Right atrium auricular region (tissue), 2 donors: ENCODE measurements at places on chromosomes 13 and 19. TPM values are rescaled to one million over a fixed set of nuclear protein-coding genes. Genes with fewer than 3 reads are reported as not detected.

DNA sequence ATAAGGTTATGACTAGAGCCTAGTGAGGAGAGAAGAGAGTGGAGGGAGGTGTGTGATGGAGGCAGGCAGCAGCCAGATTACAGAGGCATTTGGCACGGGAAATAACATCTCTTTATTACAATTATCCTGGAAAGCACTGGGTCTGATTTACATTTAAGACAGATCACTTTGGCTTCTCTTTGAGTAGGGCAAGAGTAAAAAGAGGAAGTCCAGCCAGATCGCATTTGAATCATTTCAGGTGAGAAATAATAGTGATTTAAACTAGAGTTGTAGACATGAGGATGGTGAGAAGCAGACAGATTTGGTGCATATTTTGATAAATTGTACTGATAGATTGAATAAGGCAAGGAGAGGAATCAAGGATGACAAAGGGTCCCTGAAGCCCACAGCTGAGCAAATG is 9.6 kb upstream of the SACS start:
- DNase-seq = no peak

- no peak for DNase-seq
Observed at GRCh38 chr19:3866910-3867638, 1.8 kb downstream of the ZFR2 start.

GRCh38 chr13:51370116-51370515 is 30.6 kb downstream of the SERPINE3 start:
- no peak for DNase-seq

DNA sequence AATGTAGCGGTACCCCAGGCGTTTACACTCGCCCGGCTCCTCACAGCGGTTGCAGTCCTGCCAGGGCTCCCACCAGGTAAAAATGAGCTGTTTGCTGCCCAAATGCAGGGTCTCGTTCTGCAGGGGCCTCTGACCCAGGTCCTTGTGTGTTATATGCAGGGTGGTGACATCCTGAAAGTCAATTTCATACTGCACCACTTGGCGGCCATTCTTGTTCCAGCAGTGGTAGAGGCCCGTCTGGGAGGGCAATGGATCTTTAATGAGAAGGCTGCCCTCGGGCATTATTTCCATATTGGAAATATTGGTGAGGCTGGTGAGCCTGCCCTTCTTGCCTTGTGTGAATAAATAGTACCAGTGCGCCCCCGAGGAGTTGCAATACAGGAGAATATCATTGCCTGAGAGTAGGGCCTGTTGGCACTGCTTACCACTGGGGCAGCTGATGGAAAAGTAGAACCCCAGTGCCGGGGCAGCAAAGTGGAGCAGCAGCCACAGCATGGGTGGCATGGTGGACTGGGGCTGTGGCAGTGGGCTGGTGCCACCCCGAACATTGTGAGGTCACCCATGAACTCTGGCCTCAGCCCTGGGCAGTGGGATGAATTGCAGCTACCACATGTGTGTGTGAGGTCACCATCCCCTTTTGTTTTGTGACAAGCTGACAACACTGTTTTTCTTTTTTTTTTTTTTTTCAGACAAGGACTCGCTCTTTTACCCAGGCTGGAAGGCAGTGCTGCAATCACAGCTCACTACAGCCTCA is at the start of gene FAM187B:
TSS of gene FAM187B (minus strand) at position 563 of the 754 bp plus-strand sequence. CDS start at position 504, 59 bp downstream.
- DNase-seq = peak; percentile 34

DNA sequence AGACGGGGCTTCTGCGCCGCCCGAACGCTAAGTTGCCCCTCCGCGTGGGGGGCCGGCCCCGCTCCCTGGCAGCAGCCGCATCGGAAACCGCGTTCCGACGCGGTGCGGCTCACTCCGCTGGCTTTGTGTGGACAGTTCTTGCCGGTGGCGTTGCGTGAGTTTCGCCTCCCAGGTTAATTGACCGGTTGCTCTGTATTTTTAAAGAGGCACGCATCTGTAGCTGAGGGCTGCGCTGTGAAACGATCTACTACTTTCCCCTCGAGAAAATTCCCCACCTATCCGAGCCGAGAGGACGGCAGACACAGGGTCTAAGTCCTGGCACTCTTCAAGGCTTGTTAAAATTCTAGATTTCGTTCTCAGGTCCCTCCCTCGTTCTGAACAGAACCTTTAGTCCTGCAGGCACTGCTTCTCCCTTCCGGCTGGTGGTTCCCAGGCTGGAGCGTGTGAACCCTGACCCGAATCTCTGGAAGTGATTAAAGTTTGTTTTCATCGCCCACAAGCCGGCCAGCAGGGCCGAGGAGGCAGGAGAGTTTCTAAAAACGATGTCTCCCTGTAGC is 933 bp downstream of the ARHGEF7 start:
- DNase-seq = no peak

- DNase-seq = no peak
Observed at GRCh38 chr13:71752775-71753513, 114.1 kb downstream of the DACH1 start.

- DNase-seq = no peak
Observed at GRCh38 chr13:109941951-109942350, 155.6 kb upstream of the IRS2 start.

- no peak for DNase-seq
Observed at GRCh38 chr13:108807841-108808240, 178.4 kb downstream of the MYO16 start.

DNA sequence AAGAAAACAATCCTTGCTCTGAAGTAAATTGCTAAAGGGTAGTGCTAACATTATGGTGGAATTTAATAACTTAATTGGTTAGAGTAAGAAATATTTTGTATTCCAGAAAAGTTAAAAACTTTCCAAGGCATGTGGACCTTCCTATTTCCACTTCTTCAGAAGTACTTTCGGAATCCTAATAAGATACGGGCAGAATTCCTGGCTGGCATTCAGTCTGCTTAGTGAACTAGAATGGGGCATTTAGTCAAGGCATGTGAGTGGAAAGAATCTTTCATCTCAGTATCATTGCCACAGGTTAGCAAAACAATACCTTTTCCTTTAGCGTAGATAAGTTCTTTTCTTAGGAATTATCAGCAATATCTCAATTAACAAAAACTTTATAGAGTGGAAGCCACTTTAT is 85.1 kb downstream of the TNFRSF19 start:
- no peak for DNase-seq

DNA sequence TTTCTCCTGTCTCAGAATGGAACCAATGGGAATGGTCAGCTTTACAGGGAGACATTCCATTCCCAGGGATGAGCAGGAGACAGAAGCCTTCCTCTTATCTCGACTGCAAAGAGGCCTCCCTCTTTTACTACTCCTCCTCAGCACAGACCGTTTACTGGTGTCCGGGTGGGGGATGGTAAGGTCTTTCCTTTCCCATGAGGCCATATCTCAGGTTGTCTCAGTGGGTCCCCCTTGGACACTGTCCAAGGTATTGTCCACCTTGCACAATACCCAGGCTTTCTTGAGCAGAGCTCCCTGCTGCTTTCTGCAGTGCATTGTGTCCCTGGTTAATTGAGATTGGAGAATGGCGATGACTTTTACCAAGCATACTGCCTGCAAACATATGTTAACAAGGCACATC is 7.5 kb upstream of the ZNF808 start:
- DNase-seq = no peak

APOE gene
- 403 TPM for total RNA-seq

GRCh38 chr19:33259539-33259938 is 33.9 kb upstream of the SLC7A10 start:
- no peak for DNase-seq

GRCh38 chr13:46149272-46150133 is 32.5 kb downstream of the LCP1 start:
- DNase-seq = no peak

DNA sequence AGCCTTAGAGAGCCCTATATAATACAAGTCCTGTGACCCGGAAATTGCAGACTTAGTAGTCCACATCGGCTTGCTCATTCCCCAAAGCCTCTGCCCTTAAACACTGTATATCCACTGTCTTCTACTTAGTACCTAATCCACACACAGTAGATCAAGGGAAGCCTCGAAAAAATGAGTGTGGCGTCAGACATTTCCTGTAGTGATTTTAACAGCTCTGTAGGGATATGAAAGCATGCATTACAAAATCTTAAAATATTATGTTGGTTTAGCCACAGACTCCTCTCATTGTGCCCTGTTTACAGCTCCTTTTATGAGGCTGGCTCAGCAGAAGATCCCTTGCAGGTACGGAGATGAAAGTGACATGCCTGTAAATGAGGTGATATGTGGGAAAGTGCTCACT is 416.3 kb downstream of the LIG4 start:
- DNase-seq = no peak

MBD3L3 gene
- not detected for total RNA-seq

DNA sequence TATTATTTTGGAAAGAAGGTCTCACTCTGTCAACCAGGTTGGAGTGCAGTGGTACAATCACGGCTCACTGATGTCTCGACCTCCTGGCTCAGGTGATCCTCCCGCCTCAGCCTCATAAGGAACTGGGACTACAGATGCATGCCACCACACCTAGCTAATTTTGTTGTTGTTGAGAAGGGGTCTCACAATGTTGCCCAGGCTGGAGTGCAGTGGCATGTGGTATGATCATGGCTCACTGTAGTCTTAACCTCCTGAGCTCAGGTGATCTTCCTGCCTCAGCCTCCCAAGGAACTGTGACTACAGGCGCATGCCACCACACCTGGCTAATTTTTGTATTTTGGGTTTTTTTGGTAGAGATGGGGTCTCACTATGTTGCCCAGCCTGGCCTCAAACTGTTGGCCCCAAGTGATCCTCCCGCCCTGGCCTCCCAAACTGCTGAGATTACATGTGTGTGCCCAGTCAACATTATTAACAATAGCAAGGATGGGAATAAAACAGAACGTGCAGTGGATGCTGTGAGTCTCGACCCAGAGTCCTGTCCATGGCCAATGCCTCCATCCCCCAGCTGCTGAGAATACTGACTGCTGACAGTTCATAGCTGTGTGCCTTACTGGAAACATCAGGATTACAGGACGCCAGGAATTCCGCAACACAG is 5.4 kb upstream of the MBD3L3 start:
- DNase-seq = no peak

HTR2A gene
- total RNA-seq = 0.16 TPM

GRCh38 chr13:93689333-93689732 is 462.7 kb downstream of the GPC6 start:
- DNase-seq = no peak

- DNase-seq = no peak
Observed at GRCh38 chr13:73938372-73939070, 195.7 kb downstream of the KLF12 start.

DNA sequence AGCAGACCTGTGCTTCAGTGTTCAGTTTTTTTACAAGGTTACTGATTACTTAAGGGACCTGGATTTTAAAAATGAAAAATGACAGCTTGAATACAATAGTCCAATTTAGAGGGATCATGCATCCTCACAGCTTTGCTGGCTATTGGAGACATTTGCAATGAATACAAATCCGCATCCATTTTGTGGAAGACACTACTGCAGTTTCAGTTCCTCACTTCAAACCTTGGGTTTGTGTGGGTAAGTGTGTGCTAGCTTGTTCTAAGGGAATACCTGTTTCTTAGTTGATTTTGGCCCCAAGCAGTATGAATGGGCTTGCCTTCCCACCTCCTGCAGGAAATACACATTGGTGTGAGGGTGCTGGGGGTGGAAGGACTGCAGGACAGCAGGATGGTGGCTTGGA is 222.4 kb downstream of the OLFM4 start:
- DNase-seq = no peak

TDRD12 gene
- total RNA-seq = 0.28 TPM

- DNase-seq = no peak
Observed at GRCh38 chr13:57641051-57641450, 9.5 kb downstream of the PCDH17 start.

DNA sequence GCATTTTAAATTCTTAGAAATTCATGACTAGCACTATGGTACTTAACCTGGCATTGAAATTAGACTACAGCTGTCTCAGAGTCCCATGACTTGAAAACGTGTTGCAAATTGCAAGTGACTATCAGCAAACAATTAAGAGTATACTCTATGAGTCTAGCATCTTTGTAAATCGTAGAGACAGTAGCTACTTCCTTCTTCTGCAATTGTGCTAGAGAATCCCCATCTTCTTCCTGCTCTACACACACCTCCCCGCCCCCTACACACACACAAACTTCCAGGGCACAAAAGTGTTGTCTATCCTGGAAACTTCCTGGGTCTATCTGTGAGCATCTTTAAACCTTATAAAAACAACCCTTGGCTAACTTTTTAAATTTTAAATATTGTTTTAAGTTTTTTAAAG is 35.2 kb upstream of the MIR17HG start:
- no peak for DNase-seq

GRCh38 chr19:11560404-11561051 is 1.5 kb upstream of the ELOF1 start:
- no peak for DNase-seq

DNA sequence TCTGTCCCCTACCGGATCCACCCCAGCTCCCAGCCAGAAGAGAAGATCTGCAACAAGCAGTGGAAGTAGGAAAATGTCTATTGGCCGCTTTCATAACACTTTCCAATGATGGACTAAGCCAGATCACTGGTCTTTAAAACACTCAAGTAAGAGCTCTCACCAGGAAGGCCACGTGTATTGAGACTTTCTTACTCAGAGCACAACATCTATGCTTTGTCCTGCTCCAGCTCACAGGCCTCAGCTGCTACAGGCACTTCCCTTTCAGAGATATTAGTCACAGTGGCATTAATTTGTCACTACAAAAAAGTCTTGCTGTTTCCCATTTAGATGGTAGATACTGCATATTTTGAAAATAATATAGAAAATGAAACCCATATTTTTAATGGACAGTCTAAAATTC is 164.2 kb downstream of the ABCC4 start:
- no peak for DNase-seq

GRCh38 chr19:40054632-40055031 is 1.4 kb downstream of the ZNF780B start:
- DNase-seq = no peak

LRRC4B gene
- 2.0 TPM for total RNA-seq

DNA sequence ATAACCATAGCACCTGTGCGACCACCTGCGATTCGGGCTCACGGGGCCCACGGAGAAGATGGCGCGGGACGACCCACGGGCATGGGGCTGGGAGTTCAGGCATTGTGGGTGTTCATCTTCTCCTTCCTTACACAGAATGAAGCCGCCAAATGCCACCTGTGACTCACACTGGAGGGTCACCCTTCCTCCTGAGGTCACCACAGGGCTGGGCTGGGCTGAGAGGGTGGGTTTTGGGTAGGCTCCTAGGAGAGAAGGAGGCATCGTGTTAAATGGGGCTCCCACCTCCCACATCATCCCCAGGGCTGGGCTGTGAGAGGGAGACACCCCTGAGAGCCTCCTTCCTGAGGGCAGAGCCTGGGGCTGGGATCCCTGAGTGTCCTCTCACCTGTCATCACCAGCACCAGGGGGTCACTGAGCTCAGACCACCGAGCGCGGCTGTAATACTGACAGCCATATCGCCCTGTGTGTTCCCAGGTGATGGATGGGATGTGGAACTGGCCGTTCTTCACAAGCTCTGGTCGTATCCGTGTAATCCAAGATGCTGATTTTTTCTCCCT is 1.4 kb downstream of the LILRB2 start:
- DNase-seq = peak; percentile 38

LYPD5 gene
- 3.9 TPM for total RNA-seq

ZNF254 gene
- 9.1 TPM for total RNA-seq

GRCh38 chr13:99908140-99908803 is 63.3 kb downstream of the ZIC5 start:
- no peak for DNase-seq
